ENCODE measurements at places on chromosomes 16 and 17.
A peak's percentile ranks its signal among the peaks of the same experiment; 100 is the strongest.

DNA sequence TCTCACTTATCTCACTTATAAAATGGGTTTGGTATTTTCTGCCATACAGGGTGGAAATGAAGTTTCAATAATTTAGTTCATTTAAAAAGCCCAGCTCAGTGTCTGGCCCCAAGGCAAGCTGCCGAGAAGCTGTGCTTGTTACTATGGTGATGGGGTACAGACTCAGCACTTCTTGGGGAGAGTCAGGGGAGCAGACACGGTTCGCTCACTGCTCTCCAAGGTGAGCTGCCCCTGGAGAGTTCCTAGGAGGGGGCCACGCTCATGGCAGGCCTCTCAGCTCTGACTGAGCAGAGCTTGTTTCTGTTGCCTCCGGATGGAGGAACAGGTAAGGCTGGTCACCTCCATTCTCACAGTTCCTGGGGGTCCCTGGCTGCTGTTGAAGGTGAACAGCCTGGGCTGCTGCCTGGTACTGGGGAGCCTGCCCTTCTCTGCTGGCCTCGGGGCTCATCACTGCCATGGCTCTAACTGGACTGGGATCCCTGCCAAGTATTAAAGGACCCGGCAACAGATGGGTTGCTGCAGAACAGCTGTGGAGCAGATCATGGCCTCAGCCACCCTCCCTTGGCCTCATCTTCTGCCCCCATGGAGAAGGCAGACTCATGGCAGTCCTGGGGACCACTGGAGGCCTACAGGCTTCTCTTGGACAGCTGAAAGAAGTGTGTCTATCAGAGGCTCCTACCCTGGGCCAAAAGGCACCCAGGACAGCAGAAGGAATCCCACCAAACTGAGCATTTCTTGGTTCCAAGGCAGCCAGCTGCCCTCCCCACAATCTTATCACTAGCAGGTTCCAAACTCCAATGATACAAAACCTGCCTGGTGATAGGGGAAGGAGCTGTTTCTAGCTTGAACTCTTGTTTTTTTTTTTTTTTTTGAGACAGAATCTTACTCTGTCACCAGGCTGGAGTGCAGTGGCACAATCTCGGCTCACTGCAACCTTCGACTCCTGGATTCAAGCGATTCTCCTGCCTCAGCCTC is 25.9 kb upstream of the SPATA32 start:
- DNase-seq = no peak

- no peak for DNase-seq
Measured at GRCh38 chr16:53784291-53784690, 80.3 kb downstream of the FTO start.

DNA sequence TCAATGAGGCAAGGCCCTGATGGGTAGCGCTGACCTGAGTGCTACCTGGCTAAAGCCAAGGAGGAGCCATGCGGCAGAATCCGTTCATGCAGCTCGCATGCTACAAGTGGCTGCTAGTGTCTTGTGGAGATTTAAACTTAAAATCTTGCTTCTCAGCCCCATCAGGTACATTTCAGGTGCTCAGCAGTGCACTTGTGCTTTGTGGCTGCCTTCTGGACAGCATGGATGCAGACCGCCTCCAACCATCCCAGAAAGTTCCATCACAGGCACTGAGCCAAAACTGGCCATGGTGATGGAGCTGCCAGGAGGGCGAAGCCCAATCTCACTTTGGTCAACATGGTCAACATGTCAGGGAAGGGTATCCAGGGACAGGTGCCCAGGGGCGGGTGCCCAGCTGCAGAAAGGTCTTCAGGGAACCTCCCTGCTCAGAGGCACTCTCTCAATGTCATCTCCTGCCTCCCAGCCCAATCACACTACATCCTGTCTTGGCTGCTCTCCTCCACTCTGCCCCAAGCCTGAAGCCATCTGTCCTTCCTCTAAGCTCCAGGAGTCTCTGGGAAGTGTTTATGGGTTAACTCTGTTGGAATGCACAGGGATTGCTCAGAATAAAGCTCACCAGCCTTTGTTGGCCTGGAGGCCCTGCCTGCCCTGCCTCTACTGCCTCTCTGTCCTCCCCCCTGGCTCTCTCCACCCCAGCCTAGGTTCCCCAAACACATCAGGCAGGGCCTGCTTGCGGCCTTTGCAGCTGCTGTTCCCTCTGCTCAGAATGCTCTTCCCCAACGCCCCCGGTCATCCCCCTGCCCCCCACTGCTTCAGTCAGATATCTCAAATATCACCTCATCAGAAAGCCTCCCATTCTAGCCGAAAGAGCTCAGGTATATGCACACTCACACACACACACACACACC is 18.3 kb upstream of the TNFRSF13B start:
- no peak for DNase-seq

DNA sequence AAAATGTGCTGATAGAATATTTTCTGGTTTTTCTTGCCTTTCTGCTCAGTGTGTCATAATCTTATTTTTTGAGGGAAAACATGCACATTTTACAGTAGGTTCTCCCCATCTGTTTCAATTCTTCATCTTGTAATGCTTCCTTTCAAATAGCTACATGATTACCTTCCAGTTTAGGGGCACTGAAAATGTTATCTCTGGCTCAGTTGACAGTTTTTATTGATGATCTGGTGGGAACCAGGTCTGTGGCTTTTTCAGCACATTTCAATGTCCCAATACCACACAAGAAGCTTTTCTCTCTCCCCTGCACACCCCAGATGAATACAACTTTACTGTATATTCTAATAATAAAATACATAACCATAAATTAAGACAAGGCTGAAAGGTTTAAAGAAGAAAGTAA is 36.5 kb downstream of the FTO start:
- no peak for DNase-seq

DNA sequence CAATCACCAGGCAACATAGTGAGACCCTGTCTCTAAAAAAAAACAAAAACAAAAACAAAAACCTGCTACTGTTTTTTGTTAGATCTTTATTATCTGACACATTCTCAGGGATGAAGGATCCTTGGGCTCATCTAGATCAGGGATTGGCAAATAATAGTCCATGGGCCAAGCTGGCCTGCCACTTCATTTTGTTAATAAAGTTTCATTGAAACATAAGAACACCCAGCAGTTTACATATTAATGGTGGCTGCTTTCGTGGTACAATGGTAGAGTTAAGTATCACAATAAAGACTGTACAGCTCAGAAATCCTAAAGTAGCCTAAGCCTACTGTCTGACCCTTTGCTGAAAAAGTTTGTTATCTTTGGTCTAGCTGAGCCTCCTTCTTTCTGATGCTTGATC is 32.9 kb upstream of the CLEC18A start:
- DNase-seq = no peak

DNA sequence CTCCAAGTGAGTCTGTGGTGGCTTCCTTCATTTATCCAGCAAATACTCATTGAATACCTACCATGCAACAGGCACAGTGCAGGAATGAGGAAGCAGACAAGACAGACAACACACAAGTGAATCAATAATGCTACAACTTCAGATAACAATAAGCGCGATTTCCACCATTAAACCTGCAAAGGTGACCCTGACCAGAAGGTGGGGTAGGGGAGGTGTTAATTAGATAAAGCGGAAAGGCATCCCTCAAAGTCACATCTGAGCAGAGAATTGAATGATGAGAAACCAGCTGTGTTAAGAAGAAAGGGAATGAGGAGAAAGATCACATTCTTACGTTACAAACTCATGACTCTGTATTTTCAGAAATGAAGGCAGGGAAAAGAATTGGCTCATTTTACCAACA is 26.3 kb downstream of the ZZEF1 start:
- DNase-seq = no peak

DNA sequence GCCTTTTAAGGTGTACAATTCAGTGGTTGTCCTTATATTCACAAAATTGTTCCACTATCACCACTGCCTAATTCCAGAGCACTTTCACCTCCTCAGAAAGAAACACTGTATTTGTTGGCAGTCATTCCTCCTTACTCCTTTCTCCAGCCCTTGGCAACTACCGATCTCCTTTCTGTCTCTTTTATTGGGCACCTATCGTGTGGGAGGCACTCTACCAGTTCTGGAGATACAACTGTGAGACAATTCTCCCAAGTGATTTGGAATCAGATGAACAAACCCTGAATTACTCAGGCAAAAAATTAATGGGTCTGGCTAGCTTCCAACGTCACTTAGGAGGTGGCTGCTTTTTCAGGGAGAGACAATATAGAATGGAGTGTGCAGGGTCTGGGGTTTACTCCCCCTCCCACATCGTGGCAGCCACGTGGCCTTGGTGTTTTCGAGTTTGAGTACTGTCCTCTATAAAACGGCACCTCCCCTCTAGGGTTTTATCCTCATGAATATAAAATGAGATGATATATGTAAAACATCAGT is 63.9 kb downstream of the SHISA9 start:
- no peak for DNase-seq

- no peak for DNase-seq
Measured at GRCh38 chr17:48542114-48542656, 2.7 kb downstream of the HOXB2 start.

GRCh38 chr17:65054602-65055001 is 1.9 kb downstream of the GNA13 start:
- no peak for DNase-seq

DNA sequence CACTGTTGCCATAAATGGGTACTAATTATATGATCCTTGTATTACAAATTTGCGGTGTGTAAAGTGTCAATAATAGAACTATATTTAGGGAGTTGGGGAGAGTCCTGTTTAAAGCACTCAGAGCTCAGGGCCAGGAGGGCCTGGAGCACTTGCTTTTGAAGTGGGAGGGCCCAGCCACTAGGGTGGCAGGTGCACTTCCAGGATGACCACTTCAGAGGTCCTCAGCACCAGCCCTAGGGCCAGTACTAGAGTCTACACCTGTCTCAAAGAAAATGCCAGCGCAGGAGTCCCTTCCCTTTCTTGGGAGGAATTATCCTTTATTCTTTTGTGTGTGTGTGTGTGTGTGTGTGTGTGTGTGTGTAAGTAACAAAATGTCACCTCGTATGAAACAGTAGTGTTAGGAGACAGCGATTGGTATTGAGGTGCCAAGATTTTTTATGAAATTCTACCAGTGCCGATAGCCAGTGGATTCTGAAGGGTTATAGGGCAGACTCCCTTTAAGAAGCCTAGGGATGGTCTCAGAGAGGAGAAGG is 31.9 kb downstream of the MYO18A start:
- no peak for DNase-seq

- no peak for DNase-seq
Measured at GRCh38 chr17:56908001-56908542, 5.8 kb downstream of the TRIM25 start.

DNA sequence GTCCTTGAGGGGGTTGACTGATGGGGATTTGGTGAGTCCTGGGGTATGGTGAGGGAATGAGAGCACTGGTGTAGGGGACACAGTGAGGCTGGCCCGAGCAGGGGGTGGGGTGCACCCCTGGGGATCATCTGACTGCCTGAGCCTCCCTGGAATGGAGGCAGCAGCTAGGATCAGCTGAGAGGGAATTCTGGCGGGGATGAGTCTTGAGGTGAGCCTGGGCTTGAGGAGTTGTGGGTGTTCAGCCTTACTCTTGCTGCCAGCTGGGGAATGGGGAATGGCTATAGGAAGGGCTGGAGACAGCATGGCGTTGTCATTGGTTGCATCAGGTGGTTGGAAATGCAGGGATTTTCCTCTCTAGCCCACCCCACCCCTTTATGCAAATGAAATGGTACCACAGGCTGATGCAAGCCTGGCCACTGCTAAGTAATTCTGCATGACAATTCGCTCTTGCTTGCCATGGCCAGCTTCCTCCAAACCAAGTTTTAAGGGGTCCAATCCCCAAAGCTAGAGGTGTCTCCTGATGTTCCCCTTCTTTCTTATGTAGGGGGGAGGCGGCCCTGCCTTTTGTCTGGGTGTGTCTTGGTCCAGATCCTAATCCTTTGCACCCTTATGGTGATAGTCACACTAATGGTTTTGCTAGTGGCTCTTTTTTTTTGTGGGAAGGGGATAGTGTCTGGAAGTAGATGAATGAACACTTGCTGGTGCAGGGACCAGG is 7.5 kb downstream of the NFE2L1 start:
- DNase-seq = no peak

- no peak for DNase-seq
Measured at GRCh38 chr16:27302126-27302525, 11.6 kb upstream of the IL4R start.

- no peak for DNase-seq
Measured at GRCh38 chr16:30368122-30368791, 2.0 kb downstream of the TBC1D10B start.

DNA sequence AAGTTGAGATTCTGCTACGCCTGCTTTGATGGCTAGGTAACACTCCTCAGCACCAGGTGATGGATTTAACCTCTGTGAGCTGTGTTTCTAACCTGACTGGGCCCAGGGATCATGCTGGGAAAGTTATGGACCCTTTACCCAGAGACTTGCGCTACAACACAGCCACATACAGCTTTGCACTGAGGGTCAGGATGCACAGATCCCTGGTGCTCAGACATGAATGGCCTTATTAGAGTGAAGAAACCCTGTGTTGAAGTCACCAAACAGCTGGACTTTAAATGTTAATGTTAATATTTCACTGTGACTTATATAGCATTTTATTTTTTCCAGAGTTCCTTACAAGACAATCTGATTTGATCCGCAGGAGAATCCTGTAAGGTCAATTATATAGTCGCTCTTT is 114.3 kb downstream of the MSI2 start:
- no peak for DNase-seq

GRCh38 chr17:80605326-80606066 is 60.9 kb downstream of the RPTOR start:
- DNase-seq = peak; percentile 13

DNA sequence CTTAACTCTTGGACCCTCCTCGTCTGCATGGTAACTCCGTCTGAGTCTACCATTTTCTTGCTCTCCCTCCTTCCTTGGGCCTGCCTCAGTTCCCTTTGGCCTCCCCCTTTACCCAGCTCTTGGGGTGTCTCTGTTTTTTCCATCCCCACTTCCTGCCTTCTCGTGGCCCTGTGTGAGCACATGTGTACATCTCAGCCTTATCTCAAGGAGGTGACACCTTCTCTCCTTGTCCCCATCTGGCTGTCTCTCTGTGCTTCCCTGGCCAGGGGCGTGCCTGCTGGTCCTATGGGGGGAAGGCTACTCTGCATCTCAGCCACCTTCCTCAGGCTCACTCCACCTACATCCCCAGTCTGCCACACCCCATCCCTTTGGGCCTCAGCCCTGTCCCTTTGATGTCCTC is 6.6 kb downstream of the CTF1 start:
- no peak for DNase-seq

GRCh38 chr17:47741793-47742145 is 8.7 kb downstream of the TBX21 start:
- DNase-seq = no peak

Measured in T-helper 22 cell (primary cell).